ENCODE measurements at places on chromosomes 4 and X.

DNA sequence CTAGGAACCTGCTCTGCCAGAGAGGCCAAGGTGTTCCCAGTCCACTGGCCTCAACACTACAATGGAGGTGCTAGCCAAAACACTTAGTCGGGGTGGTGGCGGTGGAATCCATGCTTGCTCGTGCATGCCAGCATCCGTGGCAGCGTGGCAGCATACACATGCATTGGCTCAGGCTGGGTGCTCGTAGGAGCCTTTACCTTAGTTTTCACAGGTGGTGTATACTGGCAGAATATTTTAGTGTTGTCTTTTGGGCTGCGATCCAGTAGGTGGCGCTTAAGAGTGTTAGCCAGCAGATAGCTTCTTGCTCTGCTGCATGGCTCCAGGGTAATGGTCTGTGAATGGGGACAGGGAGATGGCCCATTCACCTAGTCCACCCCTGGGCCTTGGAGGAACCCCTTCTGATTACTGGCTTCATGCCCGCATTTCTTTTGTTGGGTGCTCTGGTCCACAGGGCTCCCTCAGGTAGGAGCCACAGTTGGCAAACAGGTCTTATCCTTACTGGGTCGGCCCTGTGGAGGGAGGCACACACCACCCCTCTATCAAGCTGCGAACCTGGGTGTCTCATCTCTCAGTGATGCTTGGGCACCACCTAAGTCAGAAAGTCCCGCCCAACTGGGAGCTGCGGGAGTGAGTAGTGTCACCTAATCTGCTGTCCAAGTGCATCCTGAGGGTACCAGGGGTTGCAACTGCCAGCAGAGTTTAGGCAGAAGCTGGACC, 40.0 kb downstream of the RIPPLY1 start:
- no peak for DNase-seq

DNA sequence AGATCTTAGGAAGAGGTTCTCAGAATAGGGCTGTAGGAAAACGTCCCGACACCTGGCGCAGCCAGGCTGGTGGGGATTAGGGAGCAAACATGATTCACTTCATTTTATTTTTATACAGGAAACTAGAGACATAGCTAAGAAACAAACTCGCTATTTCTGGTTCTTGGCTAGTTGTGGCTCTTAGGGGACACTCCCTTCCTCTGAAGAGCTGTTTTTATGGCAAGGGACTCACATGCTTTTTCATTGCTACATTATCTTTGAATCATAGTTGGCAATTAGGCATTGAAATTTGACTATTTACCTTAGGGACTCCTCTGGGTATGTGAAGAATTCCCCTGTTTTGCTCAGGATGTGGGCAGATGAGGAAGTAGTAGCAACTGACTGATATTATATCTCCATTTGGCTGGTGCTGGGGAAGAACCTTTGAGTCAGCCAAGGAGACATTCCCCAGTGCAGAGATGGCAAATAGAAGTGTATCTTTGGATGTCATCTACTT, 174.5 kb downstream of the SMIM20 start:
- DNase-seq: no peak

GRCh38 chr4:90234916-90235547, 107.8 kb downstream of the CCSER1 start:
- DNase-seq: peak; percentile 2

- DNase-seq: no peak
Observed at GRCh38 chr4:152408514-152409327, 127.2 kb downstream of the FBXW7 start.
